H4 (cell line): ENCODE measurements at places on chromosomes 5 and 9. TPM values are rescaled to one million over a fixed set of nuclear protein-coding genes. Genes with fewer than 3 reads are reported as not detected.

Gene LECT2
- not detected in 2 replicates for total RNA-seq

Gene AGXT2
- not detected in 2 replicates for total RNA-seq

GRCh38 chr5:149561848-149562247, 10.6 kb upstream of the CSNK1A1 start:
- DNase-seq: peak; percentile 97

- peak; percentile 60 for DNase-seq
These were observed 170.5 kb downstream of the NNT start for GRCh38 chr5:43773478-43773844.

- no peak for DNase-seq
These were observed 127.4 kb downstream of the PTTG1 start for GRCh38 chr5:160548949-160549645.

GRCh38 chr9:136046554-136046920, 48.6 kb downstream of the NACC2 start:
- DNase-seq: no peak

DNA sequence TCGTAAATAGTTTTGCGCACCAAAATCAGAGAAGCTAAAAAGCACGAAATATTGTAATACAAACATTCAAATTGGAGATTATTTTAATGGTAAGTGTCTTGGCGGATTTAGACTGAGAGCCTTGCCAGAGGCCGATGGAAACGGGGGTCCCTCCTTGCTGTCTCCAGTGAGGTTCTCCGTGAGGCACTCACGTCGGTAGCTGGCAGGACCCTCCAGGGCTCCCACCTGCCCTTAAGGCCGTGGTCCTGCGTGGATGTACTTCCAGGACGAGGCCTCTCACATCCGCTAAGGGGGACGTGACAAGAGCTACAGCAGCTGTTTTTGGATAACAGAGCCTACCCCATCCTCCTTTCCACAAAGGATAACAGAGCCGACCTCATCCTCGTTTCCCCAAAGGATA, 7.9 kb downstream of the NKD2 start:
- no peak for DNase-seq
